ENCODE measurements at places on chromosomes 1 and 21.

DNA sequence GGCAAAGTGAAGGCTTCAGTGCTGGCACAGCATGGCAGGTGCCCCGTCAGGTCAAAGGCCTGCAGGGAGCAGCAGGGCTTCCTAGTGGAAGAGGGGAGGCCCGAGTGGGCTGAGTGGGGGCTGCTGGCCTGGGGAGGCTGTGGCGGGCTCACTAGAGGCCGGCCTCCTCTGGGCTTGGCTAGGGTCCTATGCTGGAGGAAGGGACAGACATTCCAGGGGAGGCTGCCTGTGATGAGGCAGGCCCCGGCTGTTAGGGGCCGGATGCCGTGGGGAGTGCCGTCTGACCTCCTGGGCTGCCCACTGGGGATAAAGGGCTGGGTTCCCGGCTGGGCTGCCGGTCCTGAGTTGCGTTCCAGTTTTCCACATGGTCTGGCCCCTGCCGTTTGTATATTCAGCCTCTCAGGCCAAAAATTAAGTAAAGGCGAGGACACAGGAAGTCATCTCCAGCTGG, 21.1 kb downstream of the PRXL2B start:
- DNase-seq = no peak

DNA sequence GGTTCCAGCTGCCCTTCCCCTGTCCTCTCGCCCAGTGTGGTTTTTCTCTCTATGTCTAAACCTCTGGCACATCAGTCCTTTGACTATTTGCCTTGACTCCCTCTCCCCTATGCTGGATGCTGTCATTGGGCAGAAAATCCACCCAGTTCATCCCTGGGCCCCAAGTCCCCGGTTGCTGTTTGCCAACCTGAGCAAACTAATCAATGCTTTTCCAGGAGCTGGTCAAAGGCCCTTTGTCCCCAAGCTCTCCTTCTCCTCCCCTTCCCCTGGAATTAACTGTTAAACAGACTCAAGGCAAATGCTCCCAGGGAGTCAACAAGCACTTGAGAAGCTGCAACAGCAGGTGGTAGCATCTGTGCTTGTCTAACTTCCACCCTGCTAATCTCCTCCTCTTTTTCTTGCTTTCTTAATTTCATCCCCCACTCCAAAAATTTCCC, 102.7 kb downstream of the LMX1A start:
- DNase-seq = no peak

- DNase-seq = no peak
Measured at GRCh38 chr1:65658122-65658521, 134.6 kb upstream of the PDE4B start.

DNA sequence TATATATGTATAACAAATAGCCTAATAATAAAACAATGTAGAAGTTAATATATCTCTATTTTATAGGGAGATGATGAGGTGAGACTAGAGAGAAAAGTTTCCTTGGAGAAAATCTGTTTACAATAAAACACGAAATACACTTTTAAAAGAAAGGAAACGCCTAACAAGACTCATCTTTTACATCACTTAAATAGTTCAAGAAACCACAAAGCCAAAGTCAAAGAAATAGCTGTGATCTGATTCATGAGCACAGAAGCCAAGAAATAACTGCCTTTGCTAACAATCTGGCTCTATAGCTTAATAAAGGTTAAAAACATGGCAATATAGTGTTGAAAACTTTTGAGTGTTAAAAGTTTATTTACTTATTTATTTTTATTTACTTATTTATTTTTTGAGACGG, 61.5 kb downstream of the TOR3A start:
- DNase-seq = no peak

GRCh38 chr1:225653463-225654276, 747 bp upstream of the ENAH start:
- no peak for DNase-seq

- DNase-seq = no peak
Measured at GRCh38 chr1:111505641-111506119, 2.2 kb upstream of the ADORA3 start.

DNA sequence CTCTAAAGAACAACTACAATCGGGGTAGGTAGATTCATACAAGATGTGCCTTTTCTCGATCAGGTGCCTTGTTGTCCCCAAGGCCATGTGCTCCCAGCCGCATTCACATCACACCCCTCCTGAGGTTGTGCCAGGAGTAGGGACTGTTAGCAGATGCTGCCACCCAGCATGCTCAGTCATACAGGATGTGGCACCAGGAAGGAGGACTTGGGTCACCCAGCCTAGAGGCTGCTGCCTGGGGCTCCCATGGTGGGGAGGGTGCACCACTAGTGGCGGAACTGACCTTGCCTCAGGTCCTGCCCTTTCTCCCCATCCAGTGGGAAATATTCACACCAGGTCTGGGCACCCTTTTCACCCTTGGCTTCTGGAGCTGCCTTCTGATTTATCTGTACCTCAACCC, 8.3 kb downstream of the TEX35 start:
- no peak for DNase-seq

GRCh38 chr1:18556364-18556763, 74.3 kb upstream of the PAX7 start:
- no peak for DNase-seq

- no peak for DNase-seq
Measured at GRCh38 chr21:42669041-42669440, 15.6 kb downstream of the PDE9A start.

DNA sequence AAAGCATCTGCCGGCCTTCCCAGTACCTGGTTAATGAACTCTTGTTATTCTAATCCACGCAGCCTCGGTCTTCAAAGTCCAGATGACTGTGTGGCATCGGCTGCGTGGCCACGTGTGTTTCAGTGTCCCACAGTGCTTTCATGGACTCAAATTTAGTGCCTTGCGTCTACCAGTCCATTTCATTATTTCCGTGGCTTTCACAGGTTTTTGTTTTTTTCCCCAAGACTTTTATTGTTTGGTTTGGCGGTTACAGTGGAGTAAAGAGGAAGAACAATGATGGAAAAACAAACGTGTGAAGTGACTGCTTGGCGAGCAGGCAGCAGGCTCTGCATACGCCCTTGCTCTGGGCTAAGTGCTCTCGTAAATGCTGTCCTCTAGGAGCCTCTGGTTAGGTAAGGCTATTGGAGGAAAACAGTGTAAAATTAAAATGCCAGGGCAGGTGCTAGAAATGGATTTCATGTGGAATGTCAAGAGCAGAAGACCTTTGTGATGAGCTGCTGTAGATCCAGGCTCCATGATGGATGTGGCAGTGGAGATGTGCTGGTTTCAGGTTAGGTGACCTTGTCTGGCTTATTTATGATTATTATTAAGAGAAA, 536.3 kb downstream of the KIF26B start:
- DNase-seq = no peak

DNA sequence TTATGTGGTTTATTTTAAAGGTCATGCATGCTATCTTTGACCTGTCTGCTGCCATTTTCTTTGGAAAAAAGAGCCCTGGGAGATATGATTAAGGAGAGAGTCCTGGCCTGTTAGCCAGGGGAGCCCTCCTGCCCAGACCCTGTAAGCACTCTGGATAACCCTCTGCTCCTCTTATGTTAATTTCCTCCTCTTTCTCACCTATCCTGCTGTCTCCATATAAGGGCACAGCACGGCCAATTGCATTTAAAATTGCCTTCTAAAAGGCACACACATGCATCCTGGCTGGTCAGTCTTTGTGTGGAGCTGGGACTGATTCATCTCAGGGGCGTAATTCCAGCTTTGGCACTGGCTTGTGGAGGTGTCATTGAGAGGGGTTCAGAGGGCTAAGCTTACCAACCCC, 158.9 kb downstream of the ST6GALNAC5 start:
- DNase-seq = no peak

DNA sequence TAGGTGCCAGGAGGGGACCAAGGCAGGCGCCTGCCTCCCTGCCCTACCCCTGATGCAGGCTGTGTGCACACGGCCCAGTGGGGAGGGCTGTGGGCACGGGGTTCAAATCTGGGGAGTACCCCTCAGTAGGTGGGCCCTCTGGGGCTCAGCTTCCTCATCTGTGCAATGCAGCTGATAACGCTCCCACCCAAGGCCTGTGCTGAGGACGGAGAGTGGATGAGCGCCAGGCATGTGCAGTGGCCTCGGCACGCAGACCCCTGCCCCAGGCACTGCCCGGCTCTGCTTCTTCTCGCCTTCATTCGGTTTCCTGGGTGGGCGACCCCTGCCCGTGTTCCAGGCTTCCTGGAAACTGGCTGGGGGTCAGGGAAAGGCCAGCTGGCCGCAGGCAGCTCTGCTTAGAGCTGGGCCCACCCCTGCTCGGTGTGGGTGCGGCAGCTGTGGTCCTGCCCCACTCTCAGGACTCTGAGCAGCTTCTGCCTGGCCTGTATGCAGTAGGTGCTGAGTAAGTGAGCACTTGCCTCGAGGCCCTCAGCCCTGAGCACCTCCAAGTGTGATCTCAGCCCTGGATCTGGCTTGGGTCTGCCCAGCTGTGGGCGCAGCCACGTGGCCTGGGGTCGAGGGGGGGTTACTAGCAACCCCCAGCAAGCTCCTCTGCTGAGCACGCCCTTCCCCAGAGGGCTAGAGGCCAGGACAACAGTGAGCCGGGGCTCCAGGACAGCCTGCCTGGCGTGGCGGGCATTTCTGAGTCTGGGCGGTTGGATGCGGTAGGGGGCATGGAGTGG, 11.9 kb upstream of the TNFRSF14 start:
- no peak for DNase-seq

DNA sequence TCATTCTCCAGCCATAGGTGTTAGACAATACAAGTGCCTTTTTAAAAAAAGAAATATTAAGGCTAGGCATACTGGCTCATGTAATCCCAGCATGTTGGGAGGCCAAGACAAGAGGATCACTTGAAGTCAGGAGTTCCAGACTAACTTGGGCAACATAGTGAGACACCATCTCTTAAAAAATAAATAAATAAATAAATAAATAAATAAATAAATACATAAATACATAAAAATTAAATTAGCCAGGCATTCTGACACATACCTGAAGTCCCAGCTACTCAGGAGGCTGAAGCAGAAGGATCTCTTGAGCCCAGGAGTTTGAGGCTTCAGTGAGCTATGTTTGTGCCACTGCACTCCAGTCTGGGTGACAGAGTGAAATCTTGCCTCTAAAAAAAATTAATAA, 85.8 kb upstream of the ATP1B1 start:
- DNase-seq = no peak

DNA sequence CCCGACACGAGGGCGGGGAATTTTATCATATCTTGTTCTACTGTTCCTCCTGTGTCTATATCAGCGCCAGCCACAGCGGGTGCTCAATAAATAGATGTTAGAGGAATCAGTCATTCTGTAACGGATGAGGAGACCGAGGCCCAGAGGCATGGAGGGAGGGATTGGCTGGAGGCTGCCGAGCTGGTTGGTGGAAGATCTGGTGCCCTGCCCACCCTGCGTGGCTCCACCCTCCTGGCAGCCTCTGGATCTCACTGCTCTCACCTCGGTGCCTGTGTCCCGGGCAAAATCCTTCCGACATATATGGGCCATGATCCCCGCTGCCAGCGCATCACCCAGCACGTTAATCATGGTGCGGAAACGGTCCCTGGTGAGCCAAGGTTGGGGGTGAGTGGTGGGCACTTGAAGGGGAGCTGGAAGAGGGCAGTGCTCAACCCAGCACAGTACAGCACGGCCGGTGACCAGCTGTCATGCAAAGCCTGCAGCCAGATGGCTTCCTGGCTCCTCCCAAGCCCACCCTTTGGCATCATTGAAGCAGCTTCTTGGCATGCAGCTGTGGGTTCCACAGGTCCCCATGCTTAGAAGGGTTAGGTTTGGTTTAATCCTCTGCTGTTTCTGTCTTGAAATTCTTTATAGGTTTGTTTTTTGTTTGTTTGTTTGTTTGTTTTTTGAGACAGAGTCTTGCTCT, 26.7 kb downstream of the PODN start:
- no peak for DNase-seq

DNA sequence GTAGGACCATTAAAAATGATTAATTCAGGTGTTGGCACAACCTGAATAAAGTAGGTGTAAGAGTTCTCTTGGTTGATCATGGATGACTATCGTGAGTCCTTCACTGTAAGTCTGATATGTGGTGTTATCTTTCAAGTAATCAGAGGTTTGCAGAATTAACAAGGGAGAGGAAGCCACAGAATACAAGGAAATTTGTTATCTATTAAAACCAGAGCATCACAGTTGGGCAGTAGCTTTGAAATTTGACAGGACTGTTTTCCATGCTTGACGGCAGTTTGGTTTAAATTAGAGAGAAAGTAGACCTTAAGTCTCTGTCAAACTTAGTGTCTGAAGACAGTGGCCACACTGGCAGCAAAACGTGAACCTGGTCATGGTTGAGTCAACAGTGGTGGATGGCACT, 139.5 kb upstream of the KCNK2 start:
- no peak for DNase-seq

GRCh38 chr1:46673749-46674182, 2.1 kb downstream of the TEX38 start:
- DNase-seq = no peak
